ENCODE measurements at places on chromosomes 7 and 10.
A peak's percentile ranks its signal among the peaks of the same experiment; 100 is the strongest.

GRCh38 chr10:18164748-18165361, 24.6 kb downstream of the CACNB2 start:
- DNase-seq: peak; percentile 18

DNA sequence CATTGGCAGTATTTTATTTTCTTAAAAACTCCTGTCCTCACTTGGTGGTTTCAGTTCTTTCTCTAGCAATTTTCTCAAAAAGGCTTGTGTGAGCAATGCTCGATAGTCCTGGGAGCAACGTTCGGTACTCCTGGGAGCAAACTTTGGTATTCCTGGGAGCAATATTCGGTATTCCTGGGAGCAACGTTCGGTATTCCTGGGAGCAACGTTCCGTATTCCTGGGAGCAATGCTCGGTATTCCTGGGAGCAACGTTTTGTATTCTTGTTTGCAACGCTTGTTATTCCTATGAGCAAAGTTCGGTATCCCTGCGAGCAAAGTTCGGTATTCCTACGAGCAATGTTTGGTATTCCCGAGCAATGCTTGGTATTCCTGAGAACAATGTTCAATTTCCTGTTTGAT, 362.0 kb upstream of the ADARB2 start:
- no peak for DNase-seq

- no peak for DNase-seq
Measured at GRCh38 chr7:24862461-24862860, 105.2 kb upstream of the GSDME start.

GRCh38 chr7:22361795-22362194, 4.8 kb upstream of the RAPGEF5 start:
- peak; percentile 87 for DNase-seq

GRCh38 chr10:21509341-21510240, 15.9 kb downstream of the SKIDA1 start:
- DNase-seq: no peak

- no peak for DNase-seq
Measured at GRCh38 chr7:7100432-7100849, 81.9 kb upstream of the C1GALT1 start.

DNA sequence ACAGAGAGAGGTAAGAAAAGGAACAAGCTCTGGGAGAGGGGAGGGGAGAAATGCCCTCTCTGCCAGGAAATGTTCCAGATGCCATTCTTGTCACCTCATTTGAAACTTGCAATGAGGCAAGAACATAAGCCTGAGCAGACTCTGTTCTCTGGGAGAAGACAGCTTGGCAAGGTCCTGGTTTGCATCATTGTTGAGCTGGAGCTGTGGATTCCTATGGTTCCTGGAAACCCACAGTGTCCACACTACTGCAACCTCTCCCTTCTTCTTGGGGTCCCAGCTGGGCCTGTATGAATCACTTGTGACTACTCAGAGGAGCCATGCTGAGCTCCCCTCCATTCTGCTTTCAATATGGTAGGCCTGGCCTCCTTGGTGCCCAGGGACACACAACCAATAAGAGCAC, 60.8 kb upstream of the HECTD2 start:
- peak; percentile 66 for DNase-seq

GRCh38 chr7:151207804-151208203, 2.5 kb downstream of the H2BK1 start:
- no peak for DNase-seq

DNA sequence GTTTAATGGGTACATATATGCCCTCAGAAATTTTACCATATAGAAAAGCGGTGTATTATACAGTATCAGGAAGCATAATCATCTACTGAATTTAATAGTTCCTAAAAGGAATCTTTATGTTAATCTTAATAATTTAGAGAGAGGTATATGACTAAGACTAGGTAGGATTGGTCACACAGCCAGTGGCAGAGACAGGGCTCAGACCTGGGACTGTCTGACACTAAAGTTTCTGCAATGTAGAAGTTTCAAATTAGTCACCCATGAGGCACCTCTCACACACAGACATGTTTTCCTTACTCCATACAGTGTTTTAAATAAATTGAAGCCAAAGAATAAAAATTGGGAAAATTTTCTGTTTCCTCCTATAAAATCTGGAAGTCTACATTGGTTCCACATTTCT, 72.8 kb upstream of the ADRA2A start:
- DNase-seq: no peak

DNA sequence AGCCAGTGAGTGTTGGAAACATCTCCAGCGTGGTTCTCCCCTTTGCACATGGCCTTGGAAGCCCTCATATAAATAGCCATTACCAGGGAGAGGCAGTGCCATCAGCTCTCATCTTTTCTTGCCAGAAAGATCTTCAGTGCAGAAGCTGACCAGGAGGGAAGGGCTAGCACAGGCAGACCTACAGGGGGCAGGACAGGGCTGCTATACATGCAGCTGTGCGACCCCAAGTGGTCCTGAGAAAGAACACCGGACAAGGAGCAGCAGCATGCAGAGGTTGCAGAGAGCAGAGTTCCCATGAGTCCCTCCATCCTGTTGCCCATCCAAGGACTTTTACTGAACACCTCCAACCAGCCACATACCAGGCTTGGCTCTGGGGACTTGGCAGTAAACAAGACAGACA, 17.1 kb downstream of the GRID1 start:
- DNase-seq: no peak

DNA sequence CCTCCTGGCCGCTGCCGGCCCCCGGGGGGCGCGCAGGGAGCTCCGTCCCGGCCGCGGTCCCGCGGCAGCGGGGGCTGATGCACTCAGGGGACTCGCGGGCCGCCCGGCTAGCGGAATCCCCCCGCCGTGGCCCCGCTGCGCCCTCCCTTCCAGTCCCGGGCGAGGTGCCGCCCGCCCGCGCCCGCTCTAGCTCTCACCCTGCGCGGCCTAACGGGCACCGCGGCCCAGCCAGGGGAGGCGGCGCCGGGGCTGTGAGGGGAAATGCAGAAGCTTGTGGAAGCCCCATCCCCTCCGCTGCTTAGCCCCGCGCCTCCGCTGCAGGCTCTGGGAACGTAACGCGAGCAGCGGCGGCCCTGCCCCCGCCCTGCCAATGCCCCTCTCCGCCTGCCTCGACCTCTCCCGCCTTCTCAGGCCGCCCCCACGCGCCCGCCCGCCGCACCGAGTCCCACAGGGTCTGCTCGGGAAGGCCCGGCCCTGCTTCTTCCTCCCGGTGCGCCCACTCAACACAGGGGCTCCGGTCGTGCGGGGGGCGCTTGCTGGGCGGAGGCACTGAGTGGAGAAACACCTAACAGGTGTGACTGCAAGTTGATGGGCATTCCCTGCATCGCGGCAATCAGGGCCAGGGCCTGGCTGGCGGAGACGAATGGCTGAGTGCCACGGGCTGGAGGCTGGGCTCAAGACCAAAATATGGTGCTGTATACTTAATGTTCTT, 384 bp upstream of the TMEM229A start:
- DNase-seq: no peak

GRCh38 chr7:112377593-112377992, 72.7 kb upstream of the IFRD1 start:
- DNase-seq: no peak

DNA sequence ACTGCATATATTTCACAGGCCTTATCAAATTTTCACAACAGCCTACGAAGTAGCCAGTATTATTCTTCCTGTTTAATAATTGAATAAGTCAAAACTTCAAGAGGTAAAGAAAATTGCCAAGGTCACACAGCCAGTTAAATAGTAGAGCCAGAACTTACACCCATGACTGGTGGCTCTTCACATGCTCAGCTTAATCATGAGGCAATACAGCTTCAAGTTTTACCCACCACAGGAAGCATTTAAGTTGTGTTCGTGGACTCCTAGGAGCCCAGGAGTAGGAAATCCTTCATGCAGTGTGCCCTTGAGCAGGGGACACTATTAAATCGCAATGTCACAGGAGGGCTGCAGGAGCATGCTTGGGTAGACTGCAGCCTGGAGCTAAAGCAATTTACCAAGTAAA, 11.1 kb downstream of the LIPA start:
- DNase-seq: no peak

- DNase-seq: no peak
Measured at GRCh38 chr10:78775891-78776290, 292.9 kb upstream of the ZMIZ1 start.
